Non-pigmented ciliary epithelial cell (primary cell): ENCODE measurements at places on chromosomes 11 and 22.

DNA sequence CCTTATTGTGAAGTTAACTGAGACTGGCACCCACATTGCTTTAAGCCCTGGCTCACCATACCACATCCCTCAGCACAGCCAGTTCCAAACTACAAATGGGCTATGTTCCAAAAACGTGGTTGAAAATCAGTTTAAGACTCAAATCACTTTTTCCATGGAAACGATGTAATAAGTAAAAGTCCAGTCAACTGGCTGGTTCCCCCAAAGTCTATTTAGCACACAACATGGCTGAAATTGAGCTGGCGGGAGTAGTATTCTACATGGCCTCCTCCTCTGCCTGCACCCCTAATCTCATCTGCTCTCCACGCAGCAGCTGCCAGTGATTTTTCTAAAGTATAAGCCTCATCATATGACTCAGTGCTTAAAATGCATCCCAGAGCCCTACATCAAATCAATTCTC is 40.9 kb upstream of the BIRC3 start:
- DNase-seq: no peak

GRCh38 chr22:40718250-40719204 is 39.2 kb downstream of the MCHR1 start:
- DNase-seq: no peak

- no peak for DNase-seq
Measured at GRCh38 chr11:20966489-20966888, 297.1 kb downstream of the NELL1 start.

GRCh38 chr22:17634696-17635095 is 3.9 kb upstream of the BCL2L13 start:
- no peak for DNase-seq

DNA sequence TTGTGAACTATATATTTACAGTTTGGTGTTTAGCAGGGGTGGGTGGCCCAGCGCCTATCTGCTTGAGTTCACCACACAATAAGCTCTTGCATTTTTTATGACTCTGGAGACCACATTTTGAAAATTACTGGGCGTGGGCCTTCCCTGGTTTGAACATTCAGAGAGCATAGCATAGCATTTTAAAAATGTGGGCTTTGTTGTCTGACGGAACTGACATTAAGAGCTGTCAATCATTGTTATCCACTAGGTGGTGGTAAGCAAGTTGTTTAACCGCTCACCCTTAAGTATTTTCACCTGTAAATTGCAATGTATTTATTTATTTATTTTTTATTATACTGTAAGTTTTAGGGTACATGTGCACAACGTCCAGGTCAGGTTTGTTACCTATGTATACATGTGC is 1.0 kb downstream of the NLRP14 start:
- DNase-seq: no peak

GRCh38 chr11:117881217-117881616 is 4.8 kb upstream of the FXYD6 start:
- DNase-seq: no peak

DNA sequence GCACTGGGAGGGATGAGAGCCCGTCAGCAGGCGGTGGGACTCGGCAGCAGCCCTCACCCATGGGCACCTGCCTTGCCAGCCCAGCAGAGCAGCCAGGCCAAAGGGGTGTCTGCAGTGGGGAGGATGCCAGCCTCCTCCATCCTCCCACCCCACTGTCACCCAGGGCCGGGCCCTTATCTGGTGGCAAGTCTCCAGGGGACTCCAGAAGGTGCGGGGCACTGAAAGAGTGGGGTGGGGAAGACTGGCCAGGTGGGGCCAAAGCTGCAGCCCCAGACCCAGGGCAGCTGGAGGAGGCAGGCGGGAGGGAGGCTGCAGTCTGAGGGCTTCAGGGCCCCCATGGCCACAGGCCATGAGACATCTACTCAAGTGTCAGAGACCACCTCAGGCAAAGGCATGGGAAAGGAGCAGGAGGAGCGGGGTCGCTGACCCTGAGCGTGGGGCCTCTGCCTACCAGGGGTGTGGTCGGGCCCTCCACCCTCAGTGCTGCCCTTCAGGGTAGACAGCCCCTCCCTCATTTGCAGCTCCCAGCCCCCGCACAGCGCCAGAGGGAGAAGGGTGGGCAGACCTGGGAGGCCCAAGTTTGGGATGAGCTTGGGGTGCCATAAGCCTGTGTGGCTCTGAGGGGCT is 3.5 kb downstream of the DGCR6L start:
- no peak for DNase-seq

- no peak for DNase-seq
Measured at GRCh38 chr11:57469268-57469667, 8.9 kb downstream of the RTN4RL2 start.

GRCh38 chr11:131893103-131893890 is 522.9 kb downstream of the NTM start:
- DNase-seq: no peak
